ENCODE measurements at places on chromosomes 2 and 18.

DNA sequence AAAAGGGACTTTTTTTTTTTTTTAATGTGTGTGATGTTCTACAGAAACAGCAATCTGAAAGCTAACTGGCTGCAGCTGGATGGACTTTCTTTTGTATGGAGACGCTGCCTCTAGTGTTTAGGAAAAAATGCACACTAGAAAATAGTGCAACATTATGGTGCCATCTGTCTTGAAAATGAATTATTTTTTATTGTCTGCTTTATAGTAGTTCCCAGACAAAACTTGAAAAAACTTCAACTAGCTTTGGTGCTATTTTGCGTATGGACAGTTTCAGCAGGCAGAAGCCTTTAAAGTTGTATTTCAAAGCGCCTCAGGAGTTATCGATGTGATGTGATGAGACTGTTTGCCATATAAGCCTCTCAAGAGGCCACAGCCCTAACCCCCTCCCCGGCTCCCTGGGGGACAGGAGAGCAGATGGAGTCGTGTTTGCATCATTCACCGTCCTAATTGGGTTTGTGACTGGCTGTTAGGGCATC is 86.9 kb downstream of the LTBP1 start:
- DNase-seq = no peak

GRCh38 chr2:159635006-159635789 is 18.9 kb upstream of the BAZ2B start:
- DNase-seq = no peak

DNA sequence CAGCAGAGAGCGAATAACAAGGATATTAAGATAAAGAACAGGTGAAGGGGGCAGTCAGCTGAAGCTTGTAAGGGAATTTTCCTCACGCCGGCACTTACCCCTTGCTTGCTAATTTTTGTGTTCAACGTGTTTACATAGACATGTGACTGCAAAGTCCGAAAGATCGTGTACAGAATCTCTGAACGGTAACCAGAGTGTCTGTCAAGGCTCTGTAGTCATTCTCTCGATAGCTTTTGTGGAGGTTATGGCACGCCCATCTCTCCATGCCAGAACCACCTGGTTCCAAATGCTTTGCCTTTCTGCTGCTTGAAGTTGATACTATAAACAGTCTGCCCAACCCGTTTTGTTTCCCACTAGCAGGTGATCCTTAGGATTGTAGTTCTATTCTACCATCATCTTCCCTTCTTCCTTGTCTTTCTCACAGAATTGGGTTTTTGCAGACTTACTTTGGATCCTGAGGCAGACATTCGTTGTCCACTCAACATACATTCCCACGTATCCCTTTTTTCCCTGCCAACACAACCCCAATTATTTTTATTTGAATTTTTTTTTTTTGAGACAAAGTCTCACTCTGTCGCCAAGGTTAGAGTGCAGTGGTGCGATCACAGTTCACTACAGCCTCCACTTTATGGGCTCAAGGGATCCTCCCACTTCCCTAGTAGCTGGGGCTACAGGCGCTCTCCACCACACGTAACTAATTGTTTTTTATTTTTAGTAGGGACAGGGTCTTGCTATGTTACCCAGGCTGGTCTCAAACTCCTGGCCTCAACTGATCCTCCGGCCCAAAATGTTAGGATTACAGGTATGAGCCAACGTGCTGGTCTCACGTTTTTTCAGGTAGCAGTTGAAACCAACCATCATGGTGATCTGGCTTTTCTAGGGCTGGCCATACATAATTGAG is 1.3 kb upstream of the USP34 start:
- DNase-seq = no peak

DNA sequence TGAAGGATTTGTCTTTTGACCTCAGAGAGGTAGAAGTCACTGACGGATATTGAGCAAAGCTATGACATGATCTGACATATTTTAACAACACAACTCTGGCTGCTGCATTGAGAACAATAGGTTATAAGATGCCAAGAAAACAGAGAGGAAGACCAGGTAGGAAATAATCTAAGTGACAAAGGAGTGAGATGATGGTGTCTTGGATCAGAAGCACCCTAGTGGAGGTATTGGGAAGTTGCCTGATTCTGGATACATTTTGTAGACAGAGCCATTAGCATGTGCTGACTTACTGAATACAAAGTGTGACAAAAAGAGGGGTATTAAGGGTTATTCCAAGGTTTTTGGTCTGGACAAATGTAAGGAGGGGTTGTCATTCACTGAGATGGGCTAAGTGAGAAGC is 1438.1 kb downstream of the DPP10 start:
- DNase-seq = no peak

- no peak for DNase-seq
These were observed 135.6 kb downstream of the SATB2 start for GRCh38 chr2:199322151-199322550.

- DNase-seq = no peak
These were observed 20.2 kb upstream of the COL5A2 start for GRCh38 chr2:189199797-189200196.

- DNase-seq = no peak
These were observed 36.5 kb downstream of the CFAP36 start for GRCh38 chr2:55555977-55556376.

All from activated T-helper 1 cell treated with Interleukin-2 at 50 U/mL for 16 hours (primary cell).